ENCODE measurements at places on chromosomes 3 and 15.
A peak's percentile ranks its signal among the peaks of the same experiment; 100 is the strongest.

DNA sequence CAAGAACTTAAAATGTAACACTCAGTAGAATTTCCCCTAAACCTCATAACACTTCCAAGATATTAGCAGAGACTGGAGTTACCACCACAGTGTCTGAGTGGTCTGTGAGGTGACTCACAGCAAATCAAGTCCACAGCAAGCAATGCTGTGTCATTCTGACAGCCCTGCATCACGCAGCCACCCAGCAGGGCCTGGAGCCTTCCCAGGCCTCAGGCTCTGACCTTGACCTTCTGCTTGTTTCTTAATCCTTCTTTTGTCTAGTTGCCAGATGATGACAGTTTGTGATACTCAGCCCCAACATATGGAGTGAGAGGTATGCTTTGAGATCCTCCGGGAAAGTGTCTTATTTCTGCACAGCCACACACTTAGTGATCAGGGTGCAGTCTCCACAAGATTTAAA lies 82.5 kb downstream of the TOP2B start:
- DNase-seq: no peak

GRCh38 chr3:172142864-172143451 lies 103.6 kb downstream of the FNDC3B start:
- DNase-seq: no peak

- no peak for DNase-seq
Measured at GRCh38 chr15:60373327-60373726, 24.5 kb downstream of the ANXA2 start.

GRCh38 chr3:50345008-50345407 lies 524 bp downstream of the ZMYND10 start:
- DNase-seq: no peak

DNA sequence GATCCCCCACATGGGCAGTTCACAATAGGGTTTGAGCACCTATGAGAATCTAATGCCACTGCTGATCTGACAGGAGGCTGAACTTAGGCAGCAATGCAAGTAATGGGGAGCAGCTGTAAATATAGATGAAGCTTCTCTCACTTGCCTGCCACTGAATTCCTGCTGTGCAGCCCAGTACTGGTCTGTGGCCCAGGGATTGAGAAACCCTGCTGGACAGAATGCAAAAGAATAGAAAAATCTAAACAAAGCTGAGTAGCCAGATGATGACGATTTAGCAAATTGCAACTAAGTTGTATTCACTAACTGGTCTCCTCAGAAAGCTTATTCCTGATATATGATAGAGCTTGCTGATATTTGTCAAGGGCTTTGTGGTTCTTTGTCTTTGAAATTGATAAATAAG lies 34.3 kb upstream of the APH1B start:
- peak; percentile 89 for DNase-seq

DNA sequence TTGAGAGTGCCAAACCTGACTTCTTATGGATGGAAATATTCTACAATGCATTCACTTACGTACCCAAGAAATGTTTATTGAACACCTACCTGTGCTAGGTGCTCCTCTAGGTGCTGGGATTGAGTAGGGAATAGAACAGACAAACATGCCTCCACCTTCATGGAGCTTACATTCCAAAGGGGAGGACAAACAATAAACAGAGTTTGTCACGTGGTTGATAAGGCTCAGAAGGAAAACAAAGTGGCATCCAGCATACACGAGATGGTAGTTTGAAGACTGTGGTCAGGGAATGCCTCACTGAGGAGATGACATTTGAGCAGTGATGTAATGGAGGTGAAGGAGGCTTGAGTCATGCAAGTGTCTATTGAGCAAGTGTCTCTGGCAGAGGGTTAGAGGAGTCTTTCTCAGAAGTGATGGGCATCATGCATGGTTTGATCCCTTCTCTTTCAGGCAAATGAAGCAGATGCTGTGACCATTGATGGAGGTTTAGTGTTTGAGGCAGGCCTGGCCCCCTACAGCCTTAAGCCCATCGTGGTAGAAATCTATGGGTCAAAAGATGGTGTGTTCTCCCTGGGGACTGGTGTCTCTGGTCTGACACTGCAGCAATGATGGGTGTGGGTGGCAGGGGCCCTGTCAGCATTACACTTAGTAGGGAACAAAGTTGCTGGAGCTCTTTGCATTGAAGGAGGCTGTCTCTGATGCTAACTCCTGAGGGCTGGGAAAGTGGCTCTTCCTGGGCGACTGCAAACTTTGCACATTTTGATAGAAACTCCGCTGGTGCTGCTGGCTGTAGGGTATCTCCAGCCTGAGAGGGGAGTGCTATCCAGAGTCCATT lies 29.7 kb upstream of the TOPBP1 start:
- no peak for DNase-seq

DNA sequence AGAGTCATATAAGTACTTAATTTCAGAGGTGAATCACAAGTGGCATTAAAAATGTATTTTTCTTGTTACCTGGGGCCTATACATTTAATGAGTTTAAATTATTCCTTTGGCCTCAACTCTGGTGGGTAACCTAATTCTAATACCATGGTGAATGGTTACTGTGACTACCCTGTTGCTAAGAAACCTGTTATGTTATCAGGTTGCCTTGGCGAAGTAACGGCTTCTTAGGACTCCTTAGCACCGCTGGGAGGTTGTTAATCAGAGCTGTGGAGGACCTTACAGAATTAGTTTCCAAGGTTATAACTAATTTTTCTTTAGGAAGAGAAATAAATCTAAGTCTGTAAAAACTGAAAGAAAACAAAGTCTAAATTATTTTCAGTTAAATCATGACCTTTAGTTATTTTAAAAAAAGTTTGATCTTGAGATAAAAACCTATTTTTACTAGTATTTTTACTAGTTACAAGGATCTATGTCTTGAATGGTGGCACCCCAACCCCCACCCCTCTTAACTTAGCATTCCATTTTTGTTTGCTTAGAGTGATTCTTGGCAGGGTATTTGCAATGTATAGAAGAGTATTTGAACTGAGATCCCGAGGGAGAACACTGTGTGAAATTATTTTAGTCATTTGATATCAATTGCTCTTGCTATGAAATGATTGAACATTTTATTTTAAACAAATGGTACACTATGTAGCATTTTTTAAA lies 155.5 kb downstream of the FNDC3B start:
- no peak for DNase-seq

DNA sequence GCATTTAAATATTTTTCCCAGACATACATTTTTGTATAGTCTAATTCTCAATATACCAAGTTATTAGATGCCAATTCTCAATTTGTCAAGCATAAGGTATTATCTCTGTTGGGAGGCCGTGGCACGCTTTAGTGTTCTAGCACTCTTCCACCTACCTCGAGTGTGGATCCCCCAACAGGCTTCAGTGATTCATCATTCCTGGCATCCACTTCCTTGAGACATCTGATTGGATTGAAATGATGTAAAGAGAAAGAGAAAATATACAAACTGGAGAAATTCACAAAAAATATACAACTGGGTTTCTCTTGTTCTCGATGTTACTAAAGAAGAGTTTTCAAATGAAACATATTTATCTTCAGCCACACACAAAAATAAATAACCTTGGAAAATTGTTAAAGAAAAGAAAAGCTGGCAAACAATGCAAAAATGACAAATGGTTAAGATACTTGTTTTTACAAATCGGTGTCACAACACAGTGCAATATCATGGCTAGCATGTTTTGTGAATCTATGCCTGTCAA lies 218.0 kb upstream of the CDIN1 start:
- no peak for DNase-seq

DNA sequence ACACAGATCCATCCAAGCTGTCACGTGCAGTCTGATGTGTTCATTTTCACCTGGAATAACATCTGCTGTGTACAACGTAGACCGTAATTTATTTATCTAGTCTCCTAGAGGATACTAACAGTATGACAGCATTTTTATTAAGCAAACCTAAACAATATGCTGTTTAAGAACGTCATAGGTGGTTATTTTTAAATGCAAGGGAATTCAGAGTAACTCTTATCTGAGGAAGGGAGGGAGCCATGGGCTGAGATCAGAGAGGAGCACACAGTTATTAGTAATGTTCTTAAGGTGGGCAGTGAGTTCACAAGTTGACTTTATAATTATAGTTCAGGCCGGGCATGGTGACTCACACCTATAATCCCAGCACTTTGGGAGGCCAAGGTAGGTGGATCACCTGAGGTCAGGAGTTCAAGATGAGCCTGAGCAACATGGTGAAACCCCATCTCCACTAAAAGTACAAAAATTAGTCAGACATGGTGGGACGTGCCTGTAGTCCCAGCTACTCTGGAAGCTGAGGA lies 193.6 kb downstream of the UACA start:
- DNase-seq: no peak

GRCh38 chr15:70698836-70699390 lies 64.4 kb downstream of the UACA start:
- no peak for DNase-seq

DNA sequence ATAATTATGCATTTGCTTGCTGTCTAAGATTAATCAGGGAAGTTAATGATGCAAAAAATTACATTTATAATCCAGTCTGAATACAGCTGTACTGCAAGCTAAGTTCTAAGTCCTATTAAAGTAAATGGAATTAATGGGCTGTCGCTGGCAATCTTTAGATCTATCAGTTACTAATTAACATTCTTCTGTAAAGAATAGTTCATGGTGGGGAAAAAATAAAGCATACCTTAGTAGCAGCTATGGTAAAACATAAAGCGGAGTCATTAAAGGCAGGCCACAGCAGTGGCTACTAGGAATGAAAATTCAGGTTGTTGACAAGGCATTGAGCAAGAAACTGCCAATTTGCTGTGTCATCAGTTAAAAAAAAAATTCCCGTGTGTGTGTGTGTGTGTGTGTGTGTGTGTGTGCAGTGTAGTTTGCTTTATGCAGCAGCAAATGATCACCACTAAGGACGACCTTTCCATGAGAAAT lies 129.8 kb downstream of the ZNF385D start:
- no peak for DNase-seq

GRCh38 chr15:39443659-39444219 lies 137.1 kb upstream of the THBS1 start:
- no peak for DNase-seq

GRCh38 chr3:54251705-54252104 lies 129.4 kb downstream of the CACNA2D3 start:
- DNase-seq: no peak

- DNase-seq: no peak
Measured at GRCh38 chr3:135118792-135119191, 323.7 kb downstream of the EPHB1 start.

- DNase-seq: no peak
Measured at GRCh38 chr3:61414456-61414855, 146.9 kb upstream of the PTPRG start.

DNA sequence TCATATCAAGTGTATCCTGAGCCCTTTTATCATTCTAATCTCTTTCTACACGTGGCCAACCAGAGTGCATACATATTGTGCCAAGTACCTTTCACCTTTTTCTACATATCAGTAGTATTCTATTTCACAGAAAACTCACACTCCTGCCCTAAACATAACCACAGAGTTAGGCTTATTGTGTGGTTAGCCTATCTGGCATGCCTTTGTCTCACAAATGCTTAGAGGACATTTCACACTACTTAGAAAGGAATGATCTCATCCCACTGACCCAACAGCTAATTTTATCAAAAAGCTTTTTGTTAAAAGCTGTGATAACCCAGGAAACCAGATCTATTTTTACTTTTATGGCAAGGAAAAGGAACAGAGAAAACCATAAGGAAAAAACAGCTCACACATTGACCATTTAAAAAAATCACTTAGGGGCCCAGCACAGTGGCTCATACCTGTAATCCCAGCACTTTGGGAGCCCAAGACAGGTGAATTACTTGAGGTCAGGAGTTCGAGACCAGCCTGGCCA lies 17.8 kb upstream of the MAP4 start:
- no peak for DNase-seq

- no peak for DNase-seq
Measured at GRCh38 chr15:77001351-77001750, 6.4 kb downstream of the PSTPIP1 start.

DNA sequence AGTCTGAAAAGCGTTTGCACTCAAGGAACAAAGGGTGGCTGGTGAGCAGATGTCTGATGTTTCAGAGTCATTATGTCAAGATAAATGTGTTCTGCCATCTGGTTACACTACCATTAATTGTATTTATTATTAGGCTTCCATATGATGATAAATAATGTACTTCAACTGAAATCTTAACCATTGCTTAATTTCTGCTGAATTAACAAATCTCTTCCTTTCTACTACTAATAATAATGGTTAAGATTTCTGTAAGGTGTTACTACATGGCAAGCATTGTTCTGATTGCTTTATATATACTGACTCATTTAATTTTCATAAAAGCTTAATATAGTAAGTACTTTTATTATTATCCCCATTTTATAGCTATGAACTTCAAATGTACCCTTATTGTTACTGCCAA lies 68.4 kb upstream of the GALNT15 start:
- DNase-seq: no peak

DNA sequence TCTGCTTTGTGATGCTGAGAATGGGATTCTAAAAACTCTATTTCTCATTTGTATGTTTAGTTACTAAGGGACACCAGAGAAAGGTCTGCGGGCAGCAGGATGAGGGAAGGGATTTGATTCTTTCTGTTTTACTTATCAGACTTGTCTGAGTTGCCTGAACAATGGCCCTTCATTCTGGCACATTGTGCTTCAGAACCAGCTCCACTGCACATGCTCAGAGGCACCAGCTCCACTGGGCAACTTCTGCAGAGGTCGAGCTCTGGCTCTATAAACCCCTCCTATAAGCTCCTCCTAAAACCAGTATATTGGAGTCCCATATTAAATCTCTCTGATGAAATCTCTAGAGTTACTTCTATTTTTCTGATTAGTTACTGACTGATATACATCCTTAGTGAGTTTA lies 453.2 kb upstream of the CDIN1 start:
- DNase-seq: no peak

- no peak for DNase-seq
Measured at GRCh38 chr3:184899953-184900595, 88.1 kb downstream of the VPS8 start.

DNA sequence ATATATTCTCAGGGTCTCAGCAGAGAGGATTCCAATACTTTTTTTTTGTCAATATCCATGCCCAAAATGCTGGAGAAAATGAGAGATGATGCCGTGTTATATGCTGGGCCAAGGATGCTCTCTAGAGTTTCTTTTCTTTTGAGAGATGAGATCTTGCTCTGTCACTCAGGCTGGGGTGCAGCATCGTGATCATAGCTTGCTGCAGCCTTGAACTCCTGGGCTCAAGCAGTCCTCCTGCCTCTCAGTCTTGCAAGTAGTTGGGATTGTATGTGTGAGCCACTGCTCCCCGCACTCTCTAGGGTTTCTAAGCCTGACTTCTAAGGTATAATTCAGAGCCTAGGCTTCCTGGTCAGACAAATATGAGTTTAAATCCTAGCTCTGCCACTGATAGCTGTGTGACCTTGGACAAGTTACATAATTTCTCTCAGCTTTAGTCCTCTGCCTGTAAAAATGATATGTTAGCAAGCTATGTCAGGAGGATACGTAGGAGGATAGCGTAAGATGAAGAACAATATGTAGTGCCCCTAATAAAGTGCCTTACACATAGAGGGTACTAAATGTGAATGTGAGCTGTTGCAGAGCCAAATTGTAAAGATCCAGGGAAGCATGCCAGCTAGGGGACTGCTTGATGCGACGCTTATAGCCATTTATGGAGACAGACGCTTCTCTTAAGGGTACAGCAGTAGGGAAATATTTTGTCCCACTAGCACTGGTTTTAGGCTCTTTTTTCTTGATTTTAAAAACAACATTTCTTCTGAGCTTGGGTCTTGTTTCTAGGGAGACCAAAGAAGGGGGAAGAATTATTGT lies 7.4 kb downstream of the STARD9 start:
- DNase-seq: no peak

- peak; percentile 62 for DNase-seq
Measured at GRCh38 chr3:156812521-156813335, 13.4 kb upstream of the LEKR1 start.

Measured in lower leg skin (tissue), 4 donors.